ENCODE measurements at places on chromosomes 2 and 18. TPM values are rescaled to one million over a fixed set of nuclear protein-coding genes. Genes with fewer than 3 reads are reported as not detected.

Gene TSGA10
- 13.1 TPM for total RNA-seq

Gene HOXD12
- not detected for total RNA-seq

Gene OLA1
- total RNA-seq, result 108 TPM

Gene TEX44
- total RNA-seq, result not detected

Gene RBMS1
- 67.1 TPM for total RNA-seq

Gene SP140L
- 14.3 TPM for total RNA-seq

Gene CRYGC
- not detected for total RNA-seq

Gene RALB
- 58.5 TPM for total RNA-seq

Gene KCNF1
- total RNA-seq, result not detected

Gene RGPD8
- 22.1 TPM for total RNA-seq

Gene LGALSL
- 3.1 TPM for total RNA-seq

Gene TDRD15
- not detected for total RNA-seq

Gene CD207
- total RNA-seq, result not detected

Gene UPP2
- not detected for total RNA-seq

Gene WDR35
- total RNA-seq, result 18.5 TPM

Gene LOXL3
- 87.4 TPM for total RNA-seq

Data from smooth muscle cell of the umbilical artery (primary cell).